Fibroblast of skin of back (primary cell): ENCODE measurements at places on chromosomes 16 and 17.

DNA sequence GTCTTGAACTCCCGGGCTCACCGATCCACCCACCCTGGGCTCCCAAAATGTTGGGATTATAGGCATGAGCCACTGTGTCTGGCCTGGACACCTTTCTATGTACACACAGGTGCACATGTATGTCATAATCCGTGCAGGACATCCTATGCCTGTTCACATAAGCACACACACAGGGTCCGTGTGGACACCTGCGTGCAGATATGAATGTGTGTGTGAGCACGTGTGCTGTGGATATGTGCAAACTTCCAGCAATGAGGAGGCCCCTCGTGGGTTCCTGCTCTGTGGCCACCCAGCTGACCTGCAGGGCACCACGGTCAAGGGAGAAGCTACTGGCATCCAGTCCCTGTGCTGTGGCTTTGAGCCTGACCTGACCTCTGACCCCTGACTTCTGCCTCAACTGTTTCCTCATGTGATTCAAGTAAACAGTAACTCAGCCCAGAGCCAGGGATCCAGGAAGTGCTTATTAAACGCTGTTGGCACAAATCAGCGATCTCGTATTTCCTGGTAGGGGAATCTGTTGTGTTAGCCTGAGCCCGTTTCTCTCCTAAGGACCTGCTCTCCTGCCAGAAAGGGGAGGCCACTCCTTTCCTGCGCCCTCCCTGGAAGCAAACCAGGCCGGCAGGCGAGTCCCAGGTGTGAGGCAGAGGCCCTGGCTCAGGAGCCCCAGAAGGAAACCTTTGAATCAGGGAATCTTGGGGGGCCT, 6.5 kb downstream of the CPNE7 start:
- no peak for DNase-seq

DNA sequence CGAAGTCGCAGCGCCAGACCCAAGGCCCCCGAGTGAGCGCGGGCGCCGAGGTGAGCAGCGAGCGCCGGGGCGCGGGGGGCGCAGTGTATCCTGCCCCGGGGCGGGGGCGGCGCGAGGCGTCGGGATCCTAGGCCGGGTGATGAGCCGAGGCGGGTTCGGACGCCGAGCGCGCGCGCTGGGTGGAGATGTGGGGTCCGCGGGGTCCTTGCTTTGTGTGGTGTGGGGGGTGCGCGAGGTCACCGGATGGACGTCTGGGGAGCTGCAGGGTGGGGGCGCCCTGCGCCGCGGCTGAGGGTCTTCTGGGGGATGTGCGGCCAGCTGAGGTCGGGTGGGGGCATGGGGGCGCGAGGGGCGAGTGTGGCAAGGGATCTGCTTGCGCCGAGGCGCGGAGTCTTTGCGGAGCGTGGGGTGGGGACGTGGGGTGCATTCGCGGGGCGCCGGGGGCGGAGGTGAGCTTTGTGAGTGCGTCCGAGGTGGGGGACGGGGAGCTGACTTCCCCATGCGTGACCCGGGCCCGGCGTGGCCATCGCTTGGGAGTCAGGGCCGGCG, 560 bp downstream of the RAI1 start:
- DNase-seq: no peak

GRCh38 chr17:12729086-12729485, 60.2 kb upstream of the ARHGAP44 start:
- peak; percentile 82 for DNase-seq

DNA sequence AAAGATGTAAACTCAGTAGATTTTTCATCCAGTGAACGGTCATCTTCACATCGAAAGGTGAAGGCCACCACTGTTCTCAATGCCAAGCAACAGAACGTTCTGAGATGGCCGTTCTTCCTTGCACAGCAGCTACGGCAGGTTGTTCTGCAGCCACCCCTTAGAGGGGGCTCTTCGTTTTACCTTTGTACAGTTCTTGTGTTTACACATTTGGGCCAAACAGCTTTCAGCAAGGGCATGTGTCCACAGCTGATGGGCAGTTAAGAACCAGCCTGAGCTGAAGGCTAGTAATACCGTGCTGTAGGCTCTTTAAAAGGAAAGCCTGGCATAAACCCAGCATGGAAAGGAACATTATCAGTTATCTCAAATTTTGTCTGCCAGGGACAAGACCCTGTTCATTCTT, 15.9 kb downstream of the PLD6 start:
- DNase-seq: no peak

- no peak for DNase-seq
These were observed 20.0 kb upstream of the ITGAX start for GRCh38 chr16:31334934-31335333.

DNA sequence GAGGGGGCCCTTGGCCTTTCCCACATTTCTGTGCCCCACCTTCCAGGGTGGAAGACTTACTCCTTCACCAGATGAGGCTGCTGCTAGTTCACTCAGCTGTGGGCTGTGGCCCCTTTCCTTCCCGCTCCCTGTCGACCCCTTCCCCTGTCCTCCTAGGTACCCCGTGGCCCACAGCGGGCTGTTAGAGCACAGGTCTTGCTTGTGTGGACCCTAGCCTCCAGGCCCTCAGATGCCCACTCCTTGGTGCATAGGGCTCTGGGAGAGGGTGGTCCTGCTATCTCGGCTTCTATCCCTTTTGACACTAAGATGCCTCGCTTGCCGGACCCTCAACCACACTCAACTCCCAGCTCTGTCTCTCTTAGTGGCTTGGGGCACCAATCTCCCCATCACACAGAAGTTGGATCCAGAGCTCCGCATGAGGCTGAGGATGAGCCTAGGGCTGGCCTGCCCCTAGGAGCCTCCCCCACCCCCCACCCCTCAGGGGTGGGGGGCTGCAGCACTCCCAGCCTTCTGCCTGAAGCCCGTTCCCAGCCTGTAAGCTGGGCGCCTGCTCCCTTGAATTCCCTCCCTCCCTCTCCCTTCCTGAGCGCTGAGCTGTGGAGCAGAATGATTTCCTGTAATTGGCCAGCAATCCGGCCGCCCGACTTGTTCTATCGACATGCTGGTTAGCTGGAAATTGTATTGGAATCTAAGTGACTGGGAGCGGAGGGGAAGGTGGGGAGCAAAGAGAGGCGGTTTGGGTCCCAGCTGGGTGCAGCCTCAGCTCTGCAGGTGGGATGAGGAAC, 30.9 kb downstream of the DCAKD start:
- peak; percentile 35 for DNase-seq

DNA sequence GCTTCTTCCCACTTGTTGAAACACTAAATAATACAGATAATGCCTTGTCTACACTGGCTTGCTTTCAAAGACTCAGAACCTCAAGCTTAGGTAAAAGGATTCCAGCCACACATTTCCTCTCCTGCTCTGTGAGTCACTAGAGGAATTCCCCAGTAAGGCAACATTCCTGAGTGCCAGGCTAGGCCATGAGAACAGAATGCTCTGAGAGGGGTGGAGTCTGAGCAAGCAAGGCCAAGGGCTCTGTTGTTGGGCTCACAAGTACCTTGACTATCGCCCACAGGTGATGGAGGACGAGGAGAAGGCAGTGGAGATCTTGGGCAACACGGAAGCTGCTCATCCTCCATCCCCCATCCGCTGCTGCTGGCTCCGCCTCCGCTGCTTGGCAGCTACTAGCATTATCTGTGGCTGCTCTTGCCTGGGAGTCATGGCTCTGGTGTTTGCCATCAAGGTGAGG, 6.7 kb upstream of the PHKG2 start:
- peak; percentile 91 for DNase-seq

- no peak for DNase-seq
These were observed 139.7 kb downstream of the AATF start for GRCh38 chr17:37088459-37088858.

DNA sequence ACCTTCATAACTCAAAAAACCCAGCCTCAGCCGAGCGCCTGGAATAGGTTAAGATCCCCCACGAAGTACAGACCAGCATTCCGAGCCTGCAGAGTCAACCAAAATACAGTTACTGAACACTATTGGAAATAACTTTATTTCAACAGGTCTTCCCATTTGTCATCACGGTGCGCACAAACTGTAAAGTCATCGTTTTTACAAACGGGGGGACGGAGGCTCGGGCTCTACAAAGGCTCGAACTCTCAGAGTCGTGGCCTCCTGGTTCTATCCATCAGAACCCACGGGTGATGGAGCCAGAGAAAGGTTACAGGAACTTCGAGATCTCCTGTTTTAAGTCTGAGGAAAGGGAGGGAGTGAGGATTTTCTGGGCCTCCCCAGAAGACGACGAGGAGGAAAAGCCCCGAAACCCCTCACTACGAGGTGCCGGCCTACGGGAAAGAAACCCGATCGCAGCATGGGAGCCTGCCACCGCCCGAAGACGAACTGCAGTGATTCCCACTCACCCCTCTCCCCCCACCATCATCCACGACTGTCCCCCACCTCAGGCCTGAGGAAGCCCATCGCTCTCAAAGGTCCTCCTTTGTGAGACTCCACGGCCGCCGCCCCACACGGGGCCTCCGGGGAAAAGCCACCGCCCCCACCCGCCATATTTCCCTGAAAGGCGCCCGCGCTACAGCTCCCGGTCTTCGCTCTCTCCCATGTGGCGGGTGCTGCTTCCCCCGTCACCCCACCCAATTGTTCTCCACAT, 917 bp downstream of the YWHAE start:
- peak; percentile 56 for DNase-seq

DNA sequence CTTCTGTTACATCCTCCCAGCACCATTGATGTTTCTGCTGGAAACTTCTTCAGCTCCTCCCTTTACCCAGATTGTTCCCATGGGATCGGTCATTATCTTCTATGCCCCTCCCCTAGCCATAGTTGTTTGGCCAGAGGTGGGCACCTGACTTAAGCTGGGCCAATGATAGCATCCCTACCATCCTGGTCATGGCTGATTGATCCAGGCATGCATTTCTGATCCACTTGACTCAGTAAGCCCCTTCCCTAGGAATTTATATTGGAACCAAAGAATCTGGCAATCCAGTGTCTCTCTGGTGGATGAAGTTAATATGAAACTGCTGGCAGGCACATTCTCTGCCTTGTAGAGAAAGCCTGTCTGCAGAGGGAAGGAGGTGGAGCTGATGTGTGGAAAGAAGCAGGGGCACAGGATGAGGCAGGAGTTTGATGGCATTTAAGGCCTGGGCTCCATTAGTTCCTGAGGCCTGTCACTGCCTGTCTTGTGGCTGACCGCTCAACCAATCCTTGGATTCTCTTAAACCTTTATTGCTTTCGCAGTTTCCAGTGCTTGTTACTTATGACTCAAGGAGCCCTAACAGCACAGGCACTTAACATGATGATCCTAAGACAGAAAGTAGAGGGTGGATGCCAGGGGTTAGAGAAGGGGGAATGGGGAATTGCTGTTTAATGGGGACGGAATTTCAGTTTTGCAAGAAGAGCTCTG, 152.4 kb downstream of the ABCC12 start:
- DNase-seq: peak; percentile 16

- no peak for DNase-seq
These were observed 2.8 kb downstream of the PRSS33 start for GRCh38 chr16:2784358-2785100.

DNA sequence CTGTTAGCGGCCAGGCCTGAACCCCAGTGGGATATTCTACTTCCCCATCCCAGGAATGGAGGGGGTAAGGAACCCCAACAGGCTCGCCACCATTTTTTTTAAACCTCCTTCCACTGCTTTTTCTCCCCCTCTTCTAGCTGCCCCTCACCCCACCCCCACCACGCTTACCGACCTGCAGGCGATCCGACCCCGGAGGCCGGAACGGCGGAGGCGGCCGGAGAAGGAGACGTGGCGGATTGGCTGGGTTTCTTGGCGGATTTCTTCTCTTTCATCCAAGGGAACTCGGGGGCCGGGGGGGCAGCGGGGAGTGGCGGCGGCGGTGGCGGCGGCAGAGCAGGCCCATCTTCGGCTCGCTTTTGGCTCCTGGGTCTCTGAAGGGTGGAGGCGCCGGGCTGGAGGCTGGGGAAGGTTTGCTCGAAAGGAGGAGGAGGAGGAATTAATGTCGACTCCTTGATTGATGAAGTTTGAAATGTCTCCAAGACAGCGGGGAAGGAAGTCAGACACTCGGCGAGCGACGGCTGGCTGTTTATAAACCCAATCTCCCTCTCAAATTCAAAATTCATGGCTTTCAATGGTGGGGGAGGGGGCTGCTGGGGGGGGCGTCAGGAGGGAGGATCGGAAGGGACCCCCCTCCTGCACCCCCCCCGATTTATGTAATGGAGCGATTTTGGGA, 424 bp downstream of the HOXB2 start:
- DNase-seq: peak; percentile 81

DNA sequence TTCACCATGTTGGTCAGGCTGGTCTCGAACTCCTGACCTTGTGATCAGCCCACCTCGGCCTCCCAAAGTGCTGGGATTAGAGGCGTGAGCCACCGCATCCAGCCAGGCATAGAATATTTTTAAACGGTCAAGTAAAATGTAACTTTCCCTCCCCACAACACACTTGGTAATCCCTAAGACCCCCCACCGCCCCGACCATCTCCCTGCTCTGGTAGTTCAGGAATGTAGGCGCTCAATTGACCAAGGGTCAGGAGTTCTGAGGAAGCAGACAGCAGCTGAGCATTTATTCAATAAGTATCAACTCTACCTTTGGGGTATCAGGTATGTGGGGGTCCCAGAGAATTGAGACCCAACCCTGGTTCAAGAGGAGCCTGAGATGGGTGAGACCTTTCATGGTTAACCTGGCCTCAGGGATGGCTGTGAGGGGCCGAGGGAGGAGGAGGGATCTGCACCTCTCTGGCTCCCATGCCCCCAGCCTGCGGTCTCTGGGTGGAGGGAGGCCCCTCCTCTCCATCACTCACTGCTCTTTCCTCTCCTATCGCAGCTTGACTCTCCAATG, 48.4 kb upstream of the TOB1 start:
- DNase-seq: no peak

DNA sequence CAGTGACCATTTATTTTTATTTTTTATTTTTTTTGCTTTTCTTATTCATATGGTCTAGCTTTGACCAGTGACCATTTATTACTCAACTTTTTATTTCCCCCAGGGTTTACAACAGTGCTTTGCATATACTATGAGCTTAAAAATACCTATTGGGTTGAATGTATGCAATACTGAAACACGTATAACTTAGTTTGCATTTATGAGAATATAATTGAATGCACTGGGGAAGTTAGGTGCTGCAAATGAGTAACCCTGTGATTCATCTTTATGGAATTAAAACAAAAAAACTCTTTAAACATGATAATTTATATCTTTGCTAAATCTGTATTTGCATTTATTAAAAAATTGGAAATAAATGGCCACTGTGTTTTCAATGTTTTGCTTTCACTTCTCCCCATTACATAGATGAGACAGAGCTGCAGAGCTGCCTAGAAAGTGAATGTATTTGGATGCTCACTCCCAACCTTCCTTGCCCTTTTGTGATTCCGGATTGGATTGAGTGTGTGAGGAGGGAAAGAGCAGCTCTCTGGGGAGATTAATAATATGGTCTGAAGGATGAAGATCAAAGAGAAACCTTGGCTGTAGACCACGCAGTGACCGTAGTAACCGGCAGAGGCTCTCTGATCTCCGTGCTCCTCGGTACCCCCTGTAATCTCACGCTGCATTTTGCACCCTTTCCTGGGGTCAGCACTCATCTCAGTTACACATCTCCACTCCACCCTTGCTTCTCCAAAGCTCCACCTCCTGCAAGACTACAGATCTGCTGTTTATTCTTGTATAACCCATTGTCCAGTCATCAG, 14.3 kb downstream of the TMEM100 start:
- no peak for DNase-seq
